ENCODE measurements at places on chromosomes 3 and 15.

DNA sequence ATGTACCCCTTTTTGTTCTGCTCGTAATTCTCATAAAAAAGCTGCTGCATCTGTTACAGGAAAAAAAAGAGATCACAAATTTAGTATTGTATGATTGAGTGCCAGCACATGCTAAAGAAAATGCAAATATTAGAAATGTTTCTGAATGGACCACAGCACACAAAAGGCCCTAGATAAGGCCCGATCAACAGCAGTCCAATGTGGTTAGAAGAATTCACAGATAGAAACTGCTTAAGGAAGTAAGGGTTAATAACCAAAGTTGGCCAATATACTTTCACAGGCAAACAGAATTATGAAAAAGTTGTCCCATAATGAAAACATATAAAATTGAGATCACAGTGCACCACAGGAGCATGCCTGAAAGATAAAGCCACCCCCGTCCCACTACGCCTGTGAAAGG lies 72.9 kb downstream of the CHSY1 start:
- H3K4me1 ChIP-seq, result peaks cover 40% of the 10 kb centered on the region
- DNase-seq, result no peak
- peaks cover 37% of the 10 kb centered on the region for H3K36me3 ChIP-seq
- H3K27me3 ChIP-seq, result no peaks in the 10 kb centered on the region

DNA sequence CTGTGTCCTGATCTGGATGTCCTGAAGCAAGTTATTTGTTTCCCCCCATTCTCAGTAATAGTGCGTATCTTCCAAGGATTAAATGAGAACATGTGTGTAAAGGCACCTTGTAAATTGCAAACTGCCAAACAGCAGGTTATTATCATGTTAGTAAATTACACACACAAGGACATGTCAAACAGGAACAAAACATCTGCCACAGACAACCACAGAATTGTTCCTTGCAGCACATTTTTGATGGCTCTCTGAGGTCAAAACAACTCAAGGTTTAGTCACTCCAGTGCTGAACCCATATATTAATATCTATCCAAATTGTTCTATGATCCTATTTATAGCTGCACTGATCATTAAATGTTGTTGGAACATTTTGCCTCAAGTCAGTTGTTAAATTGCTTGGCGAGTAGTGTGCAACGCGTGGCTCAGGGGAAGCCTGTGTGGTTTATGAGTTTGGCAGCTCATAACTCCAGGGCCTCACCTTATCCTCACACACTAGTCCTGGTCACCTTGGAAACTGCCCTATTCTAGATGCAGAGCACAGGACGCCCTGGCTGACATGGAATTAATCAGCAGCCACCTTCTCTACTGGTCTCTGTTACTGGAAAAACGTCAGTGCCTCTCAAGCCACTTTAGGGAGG lies 46.3 kb upstream of the CDV3 start:
- no peak overlapping the region for H3K4me3 ChIP-seq
- H3K27me3 ChIP-seq, result no peaks in the 10 kb centered on the region
- H3K27ac ChIP-seq, result no peak overlapping the region
- DNase-seq, result no peak
- H3K36me3 ChIP-seq, result no peaks in the 10 kb centered on the region

GRCh38 chr15:42154212-42154941 lies 2.1 kb downstream of the PLA2G4F start:
- peaks cover 6% of the 10 kb centered on the region for H3K36me3 ChIP-seq
- H3K4me1 ChIP-seq, result peaks cover 8% of the 10 kb centered on the region
- no peaks in the 10 kb centered on the region for H3K27me3 ChIP-seq
- no peak for DNase-seq

DNA sequence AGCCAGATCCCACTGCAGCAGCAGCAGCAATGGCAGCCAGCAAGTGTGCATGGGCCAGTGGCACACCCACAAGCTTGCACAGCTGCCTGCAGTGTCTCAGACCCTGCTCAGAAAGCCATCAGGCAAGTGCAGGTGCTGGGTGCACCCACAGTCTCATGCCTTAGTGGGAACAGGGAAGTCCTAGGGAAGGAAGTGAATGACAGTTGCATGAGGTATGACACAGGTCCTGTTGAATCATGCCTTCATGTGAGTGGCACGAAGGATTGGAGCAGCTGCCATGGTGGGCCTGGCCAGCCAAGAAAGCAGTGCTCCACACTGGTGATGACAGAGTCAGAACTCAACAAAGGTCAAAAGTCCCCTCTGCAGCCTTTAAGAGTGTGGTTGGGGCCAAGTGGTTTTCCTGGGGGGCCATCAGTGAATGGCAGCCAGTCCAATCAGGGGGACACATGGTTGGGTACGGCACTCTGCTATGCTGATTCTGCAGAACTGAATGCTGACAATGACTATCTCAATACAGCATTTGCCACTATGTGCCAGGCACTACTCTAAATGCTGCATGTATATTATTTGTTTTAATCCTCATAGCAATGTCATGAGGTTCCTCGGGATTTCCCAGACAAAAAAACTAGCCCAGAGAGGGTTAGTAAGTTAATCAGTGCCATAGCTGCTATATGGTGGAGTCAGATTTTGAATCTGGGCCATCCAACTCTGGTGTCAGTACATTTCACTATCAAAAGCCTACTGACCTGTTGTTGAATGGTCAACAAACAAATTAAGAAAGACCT lies 94.3 kb downstream of the AQP9 start:
- no peak for DNase-seq
